GM10248 (cell line): ENCODE measurements at places on chromosomes 5 and 9.

DNA sequence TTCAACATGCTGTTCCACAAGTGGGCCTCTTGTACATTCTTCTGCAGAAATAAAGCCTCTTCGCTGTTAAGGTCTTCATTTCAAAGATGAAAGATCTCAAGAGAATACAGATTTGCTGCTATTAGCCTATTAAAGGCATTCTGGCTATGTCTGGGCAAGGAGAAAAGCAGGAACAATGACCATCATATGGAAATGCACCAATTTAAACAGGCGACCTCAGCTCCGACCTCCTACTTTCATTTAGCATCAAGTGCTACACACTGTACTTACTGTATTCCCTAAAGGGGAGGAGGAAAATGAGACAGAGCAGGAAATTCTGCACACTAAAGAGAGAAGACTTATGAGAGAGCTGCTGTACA is 64.8 kb downstream of the HABP4 start:
- DNase-seq: no peak

DNA sequence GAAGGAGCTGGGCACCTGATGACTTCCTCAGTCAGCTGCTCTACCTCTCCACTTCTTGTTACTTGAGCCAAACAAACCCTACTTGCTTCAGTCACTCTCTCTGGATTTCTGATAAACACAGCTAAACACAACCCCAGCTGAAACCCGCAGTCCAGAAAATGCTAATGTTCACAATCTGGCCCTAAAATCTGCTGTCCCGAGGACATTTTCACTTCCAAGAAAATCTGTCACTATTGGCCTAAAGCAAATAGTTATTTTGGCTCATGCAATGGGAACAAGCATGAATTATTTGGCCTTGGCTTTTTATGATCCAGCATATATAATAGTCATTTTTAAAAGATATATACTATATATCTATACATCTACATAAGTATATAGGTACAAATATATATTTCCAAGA is 19.1 kb downstream of the FAM81B start:
- DNase-seq: no peak

- no peak for DNase-seq
Measured at GRCh38 chr9:89358985-89359384, 40.7 kb downstream of the SECISBP2 start.

GRCh38 chr9:100190339-100190738 is 91.3 kb downstream of the INVS start:
- no peak for DNase-seq

DNA sequence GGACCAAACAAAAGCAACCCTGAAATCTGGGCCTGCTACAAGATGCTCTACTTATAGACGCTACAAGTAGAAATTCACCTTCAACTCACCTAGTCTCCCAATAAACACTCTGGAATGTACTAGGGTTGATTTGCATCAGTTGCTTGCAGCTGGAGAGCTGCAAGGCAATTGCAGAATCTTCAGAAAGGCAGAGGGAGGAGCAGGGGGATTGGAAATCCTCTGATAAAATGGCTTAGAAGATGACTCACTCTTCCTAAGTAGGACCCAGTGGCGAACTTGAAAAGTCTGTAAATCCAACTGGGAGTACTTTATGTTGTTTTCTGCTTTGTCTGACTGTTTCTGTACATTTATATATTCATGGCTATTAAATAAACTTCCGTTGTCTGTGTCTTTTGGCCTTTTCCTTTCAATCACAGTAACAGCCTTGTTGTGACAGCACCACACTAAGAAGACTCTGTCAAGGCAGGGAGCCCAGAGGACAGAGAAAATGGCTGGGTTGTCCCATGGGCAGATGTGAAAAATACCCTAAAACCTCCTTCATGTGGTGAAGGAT is 14.7 kb upstream of the MLLT3 start:
- DNase-seq: no peak

- no peak for DNase-seq
Measured at GRCh38 chr9:90180381-90180780, 462.2 kb downstream of the DIRAS2 start.

DNA sequence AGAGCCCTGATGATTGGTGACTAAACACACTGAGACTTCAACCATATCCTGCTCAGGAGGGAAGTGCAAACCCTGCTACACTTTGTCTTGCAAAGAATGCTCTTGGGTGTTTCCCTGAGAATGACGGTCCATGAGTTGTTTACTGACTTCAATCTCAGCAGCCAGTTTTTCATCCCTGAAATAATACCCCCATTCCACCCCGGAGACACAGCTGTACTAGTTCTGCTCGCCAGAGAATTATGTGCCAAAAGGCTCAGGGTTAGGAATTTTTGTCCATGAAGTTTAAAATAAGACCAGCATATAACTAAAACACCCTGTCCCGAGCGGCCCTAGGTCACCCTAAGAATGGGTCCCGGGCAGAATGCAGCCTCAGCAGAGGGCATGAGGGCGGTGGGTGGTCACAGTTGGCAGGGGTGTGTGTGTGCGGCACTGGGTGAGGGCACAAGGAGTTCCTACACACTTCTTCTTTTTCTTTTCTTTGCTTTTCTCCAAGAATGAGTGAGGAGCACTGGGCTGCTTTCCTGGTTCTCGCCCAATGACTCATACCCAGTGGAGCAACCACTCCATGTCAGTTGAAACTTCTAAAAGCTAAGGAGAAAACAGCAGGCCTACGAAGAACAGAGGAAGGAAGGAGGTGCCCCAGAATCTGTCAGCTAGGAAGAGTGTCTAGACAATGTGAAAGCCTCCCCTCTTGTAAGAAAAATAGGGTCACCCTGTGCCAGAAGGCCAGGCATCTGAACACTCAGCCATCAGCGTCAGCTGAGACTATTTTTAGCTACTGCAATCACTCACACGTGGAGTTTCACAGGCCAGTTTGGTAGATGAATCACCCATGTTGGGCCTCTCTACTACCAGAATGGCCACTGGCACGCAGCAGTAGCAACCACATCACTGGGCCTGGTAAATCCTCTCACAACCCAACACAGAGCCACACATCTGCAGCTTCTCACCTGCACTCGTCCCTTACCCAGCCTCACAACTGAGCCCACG is 105.9 kb downstream of the DPYSL3 start:
- peak; percentile 53 for DNase-seq

- no peak for DNase-seq
Measured at GRCh38 chr5:99605904-99606303, 677.1 kb upstream of the CHD1 start.
